ENCODE measurements at places on chromosomes 4 and X.

DNA sequence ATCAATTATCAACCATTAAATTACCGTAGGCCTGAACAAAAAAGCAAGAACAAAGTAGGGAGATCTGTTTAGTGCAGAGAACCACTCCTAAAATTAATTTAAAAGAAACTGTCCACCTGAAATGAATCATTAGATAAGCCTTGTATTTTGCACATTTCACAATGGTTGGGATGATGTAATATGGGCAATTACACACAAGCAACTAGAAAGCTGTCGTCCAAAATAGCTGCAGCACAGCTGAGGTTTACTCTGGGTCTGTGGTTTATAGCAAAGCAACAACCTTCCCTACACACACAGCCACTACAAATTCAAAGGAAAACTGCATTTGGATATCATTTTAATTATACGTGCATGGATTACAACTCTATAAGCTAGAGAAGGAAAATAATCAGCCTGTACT lies 28.5 kb downstream of the PCDH19 start:
- DNase-seq: no peak

GRCh38 chrX:120672389-120672788 lies 42.5 kb upstream of the C1GALT1C1 start:
- no peak for DNase-seq

DNA sequence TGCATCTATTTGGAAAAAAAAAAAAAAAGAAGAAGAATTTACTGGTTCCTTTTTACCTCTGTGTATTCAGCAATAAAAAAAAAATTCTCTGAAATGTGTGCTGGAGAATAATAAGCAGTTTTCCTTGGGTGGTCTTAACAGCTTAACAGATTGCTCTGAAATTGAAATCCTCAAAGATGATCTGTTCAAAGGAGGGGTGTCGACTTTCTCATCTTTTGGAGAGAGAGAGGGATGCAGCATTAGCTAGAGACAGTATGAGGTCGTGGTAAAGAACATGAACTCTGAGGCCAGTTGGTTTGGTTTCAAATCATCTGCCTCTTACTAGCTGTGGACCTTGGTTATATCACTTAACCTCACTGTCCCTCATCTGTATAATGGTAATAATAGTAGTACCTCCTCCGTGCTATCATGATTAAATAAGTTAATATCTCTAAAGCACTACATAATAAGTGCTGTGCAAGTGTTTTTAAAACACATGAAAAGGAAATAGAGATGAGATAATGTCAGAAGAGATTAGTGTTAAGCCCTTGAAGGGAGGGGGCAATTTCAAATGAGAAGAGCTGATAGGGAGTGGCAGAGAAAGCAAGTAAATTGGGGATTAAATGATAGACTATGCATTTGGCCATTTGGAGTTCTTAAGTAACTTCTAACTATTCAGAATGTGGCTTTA lies 109.9 kb upstream of the LIMCH1 start:
- no peak for DNase-seq

GRCh38 chr4:112557676-112558411 lies 41.9 kb upstream of the NEUROG2 start:
- DNase-seq: no peak

DNA sequence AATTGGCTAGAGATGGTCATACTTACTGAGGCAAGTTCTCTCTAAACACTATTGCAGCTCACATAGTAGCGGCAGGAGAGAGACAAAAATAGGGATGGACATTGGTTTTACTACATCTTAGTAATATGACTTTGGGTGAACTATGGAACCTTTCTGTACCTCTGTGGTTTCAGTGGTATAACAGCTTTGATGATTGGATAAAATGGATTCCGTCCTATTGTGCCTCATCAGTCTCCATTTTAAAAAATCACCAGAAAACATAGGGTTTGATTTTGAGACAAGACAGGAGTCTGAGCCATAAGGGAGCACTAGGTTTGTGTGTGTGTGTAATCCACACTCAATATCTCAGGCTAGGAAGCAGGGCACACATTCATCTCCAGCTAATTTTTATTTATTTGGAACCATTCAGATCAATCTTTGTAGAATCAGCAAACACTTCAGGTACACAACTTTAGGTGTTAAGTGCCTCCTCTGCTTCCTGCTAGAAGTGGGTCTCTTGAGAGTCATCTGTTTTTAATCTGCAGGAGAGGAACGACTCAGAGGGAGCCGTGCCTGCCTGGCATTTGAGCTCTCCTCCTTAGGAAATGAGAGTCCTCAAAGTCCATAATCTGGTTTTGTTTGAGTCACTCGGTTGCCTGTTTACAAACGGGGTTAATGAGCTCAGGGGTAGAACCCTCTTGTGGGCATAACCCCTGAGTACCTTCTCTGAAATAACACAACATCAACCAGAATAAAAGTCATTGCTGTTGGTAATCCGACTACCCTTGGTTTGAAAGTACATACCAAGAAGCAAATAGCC lies 238.5 kb upstream of the BOD1L1 start:
- no peak for DNase-seq

GRCh38 chr4:153643406-153644383 lies 40.4 kb upstream of the TLR2 start:
- no peak for DNase-seq

- no peak for DNase-seq
Measured at GRCh38 chr4:129282293-129282692, 186.3 kb downstream of the C4orf33 start.
